ENCODE measurements at places on chromosomes 3 and 15.

DNA sequence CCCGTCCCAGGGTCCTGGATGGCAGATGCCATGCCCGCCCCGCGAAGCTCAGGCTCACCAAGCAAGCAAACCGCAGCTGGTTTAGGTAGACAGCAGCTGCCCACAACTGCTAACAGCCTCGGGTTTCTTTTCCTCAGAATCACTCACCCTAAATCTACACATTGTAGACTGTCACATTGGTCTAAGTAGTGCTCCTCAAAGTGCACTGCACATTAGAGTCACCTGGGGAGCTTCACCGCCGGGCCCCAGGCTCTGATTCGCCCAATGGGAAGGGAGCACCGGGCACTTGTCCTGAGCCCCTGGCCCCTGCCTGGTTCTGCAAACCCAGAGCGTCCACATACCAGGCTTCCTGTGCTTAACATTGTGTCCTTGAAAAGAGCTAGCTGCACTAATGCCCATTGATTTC is 752 bp downstream of the OCA2 start:
- DNase-seq, result no peak

- DNase-seq, result no peak
Observed at GRCh38 chr15:71182522-71182921, 67.3 kb downstream of the THSD4 start.

DNA sequence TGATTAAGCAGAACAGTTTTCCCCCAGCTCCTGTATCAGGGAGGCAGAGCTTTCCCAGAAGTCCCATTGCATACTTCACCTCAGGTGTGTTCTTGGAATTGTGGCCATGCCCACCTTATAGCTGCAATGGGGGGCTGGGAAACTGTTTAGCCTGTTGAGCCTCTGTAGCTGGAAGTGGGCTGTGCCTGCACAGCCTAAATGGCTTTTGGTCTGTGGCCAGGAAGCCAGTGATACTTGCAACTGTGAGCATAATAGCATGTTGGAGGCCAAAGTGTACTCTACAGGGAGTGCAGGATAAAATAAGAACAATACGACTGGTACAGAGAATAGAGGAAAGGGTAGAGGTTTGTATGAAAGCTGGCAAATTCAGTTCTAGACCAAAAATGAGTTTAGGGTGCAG is 248.5 kb downstream of the PTPRG start:
- DNase-seq, result no peak

DNA sequence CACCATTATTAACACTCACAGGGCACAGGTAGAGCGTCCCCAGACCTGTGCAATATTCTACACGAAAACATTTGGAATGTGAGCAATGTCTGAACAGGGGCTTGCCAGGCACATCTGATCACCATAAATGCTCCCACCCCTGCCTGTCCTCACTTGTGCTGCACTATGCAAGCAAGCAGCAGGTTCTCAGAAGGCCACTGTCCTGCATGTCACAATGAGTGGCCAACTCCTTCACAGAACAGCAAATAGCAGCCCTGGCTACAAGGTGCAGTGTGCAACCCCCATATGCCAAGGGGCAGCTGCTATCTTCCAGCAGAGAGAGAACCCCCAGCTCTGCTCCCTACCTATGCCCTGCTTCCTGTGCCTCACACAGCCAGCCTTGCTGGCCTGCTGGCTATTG is 32.6 kb downstream of the SEC22C start:
- DNase-seq, result no peak
